ENCODE measurements at places on chromosomes 7 and 10.

GRCh38 chr7:69683002-69683401, 84.7 kb downstream of the AUTS2 start:
- no peak for DNase-seq
- no peaks in the 10 kb centered on the region for H3K36me3 ChIP-seq
- peaks cover 72% of the 10 kb centered on the region for H3K4me1 ChIP-seq

DNA sequence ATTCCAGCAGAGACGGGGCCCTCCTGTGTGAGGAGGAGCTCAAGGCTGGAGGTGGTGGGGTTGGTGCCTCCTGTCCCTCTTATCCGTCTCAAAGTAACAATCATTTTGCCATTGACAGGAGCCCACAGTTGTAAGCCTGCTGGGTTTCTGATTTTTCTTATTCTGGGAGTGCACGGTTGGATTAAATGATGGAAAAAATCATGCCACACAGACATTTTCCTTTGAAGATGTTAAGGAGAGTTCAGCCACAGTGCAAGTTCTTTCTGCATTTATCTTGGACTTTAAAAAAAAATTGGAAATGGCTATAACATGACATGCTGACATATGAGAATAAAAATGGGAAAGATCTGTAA, 8.4 kb upstream of the LYZL1 start:
- H3K27me3 ChIP-seq = peaks cover 5% of the 10 kb centered on the region
- H3K4me3 ChIP-seq = no peak overlapping the region
- H3K27ac ChIP-seq = no peak overlapping the region
- H3K36me3 ChIP-seq = no peaks in the 10 kb centered on the region
- no peak for DNase-seq

- peak; percentile 95 for DNase-seq
- H3K36me3 ChIP-seq = no peaks in the 10 kb centered on the region
- H3K4me1 ChIP-seq = peaks cover 5% of the 10 kb centered on the region
- peaks cover 22% of the 10 kb centered on the region for H3K27me3 ChIP-seq
- H3K4me3 ChIP-seq = no peak overlapping the region
These were observed 58.2 kb upstream of the LYZL2 start for GRCh38 chr10:30687698-30688213.

DNA sequence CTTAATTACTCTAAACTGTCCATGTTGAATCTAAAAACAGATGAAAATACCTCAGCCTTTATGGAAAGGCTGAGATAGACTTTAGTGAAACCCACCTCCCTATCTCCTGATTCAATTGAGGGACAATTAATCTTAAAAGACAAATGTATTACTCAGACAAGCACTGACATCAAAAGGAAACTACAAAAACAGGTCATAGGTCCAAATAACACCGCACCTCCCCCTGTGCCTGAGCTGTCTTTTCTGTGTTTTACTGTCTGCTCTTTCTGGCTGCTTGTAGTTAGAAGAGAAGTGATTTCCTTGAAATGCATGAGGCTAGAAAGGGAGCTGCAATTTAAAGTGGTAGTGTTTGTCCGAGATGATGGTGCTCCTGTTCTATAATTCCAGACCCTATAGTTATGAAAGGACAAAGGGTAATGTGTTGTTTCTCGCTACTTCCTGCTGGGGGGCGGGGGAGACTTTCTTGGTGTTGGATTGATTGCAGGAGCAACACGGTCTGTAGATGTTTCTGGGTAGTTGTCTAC, 16.0 kb downstream of the AKR1C8 start:
- H3K4me1 ChIP-seq = peaks cover 12% of the 10 kb centered on the region
- peak overlapping the region; percentile 56 for H3K27ac ChIP-seq
- no peaks in the 10 kb centered on the region for H3K27me3 ChIP-seq
- no peaks in the 10 kb centered on the region for H3K36me3 ChIP-seq
- no peak for DNase-seq

GRCh38 chr10:78545756-78546155, 512.1 kb downstream of the RPS24 start:
- H3K27me3 ChIP-seq = peaks cover 34% of the 10 kb centered on the region
- H3K4me1 ChIP-seq = peaks cover 86% of the 10 kb centered on the region
- H3K36me3 ChIP-seq = no peaks in the 10 kb centered on the region
- no peak overlapping the region for H3K27ac ChIP-seq
- no peak overlapping the region for H3K4me3 ChIP-seq

DNA sequence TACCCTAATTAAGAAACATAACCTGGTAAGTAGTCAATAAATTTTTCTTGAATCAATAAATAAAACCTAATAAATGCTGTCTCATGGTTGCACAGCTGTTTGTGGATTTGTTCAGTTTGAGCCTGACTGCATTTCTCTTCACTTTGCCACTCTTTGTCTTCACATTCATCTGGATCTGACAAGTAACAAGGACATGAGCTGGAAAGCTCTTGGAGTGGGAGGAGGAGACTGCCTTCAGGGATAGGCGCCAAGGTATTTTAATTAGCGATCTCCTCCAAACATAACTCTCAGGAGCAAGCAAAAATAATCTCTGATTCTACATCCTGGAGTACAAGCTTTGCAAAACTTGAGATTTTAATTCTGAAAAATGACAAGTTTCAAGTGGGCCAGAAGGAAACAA, 251.0 kb downstream of the BMPER start:
- H3K4me3 ChIP-seq = no peak overlapping the region
- peaks cover 2% of the 10 kb centered on the region for H3K27me3 ChIP-seq
- DNase-seq = no peak
- H3K4me1 ChIP-seq = peaks cover 16% of the 10 kb centered on the region
- H3K27ac ChIP-seq = no peak overlapping the region

- no peak overlapping the region for H3K4me3 ChIP-seq
- peaks cover 14% of the 10 kb centered on the region for H3K27me3 ChIP-seq
- H3K27ac ChIP-seq = no peak overlapping the region
- H3K36me3 ChIP-seq = no peaks in the 10 kb centered on the region
- no peak for DNase-seq
- H3K4me1 ChIP-seq = peaks cover 8% of the 10 kb centered on the region
These were observed 32.0 kb downstream of the NRAP start for GRCh38 chr10:113631684-113632367.

DNA sequence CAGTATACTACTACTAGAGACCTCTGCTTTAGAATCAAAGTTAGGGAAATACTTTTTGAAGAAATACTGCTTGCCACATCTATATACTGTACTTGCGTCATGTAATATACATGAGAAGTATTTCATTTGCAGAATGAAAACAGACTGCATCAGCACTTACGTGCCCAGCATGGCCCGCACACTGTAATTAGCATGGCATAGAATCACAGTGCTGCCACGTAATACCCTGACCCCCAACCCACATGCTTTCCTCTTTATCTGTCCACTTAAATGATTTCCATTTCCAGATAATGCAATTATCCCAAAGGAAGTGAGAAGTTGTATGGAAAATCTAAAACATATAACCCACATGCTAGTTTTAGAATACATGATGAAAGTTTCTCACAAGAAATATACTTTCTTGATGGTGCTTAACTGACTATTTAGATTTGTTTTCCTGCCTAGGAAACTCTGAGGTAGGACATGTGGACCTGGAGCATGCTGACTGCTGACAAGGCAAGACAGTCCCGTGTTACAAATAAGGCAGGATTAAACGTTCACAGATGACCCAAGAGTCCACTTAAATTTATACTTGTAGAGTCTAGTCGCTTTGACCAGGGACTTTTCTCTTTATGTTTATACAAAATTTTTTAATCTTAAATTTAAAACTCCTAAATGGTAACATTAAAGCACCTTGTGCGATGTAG, 12.6 kb downstream of the USP6NL start:
- H3K27ac ChIP-seq = no peak overlapping the region
- H3K27me3 ChIP-seq = no peaks in the 10 kb centered on the region
- peaks cover 39% of the 10 kb centered on the region for H3K36me3 ChIP-seq
- H3K4me3 ChIP-seq = no peak overlapping the region
